ENCODE measurements at places on chromosomes 1 and 21.

DNA sequence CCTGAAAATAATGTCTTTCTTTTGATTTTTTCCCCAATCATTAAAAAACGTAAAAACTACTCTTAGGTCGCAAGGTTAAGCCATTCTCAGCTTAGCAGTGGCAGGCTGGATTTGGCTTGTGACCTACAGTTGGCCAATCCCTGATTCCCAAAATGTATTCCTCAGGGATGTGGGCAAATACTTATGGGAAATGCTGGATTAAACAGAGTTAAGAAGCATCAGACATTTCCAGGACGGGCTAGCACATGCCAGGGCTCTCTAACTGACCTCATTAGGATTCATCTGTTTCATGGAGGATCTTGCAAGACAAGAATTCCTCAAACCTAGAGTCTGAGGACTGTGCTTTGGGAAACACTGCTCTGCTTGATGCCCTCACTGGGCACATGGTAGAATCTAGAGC is 982 bp upstream of the IL24 start:
- no peak for DNase-seq

- DNase-seq = no peak
Measured at GRCh38 chr1:181674617-181675016, 191.3 kb downstream of the CACNA1E start.

- DNase-seq = no peak
Measured at GRCh38 chr1:118928739-118929554, 59.2 kb downstream of the TBX15 start.

GRCh38 chr1:183841550-183841949 is 36.6 kb downstream of the RGL1 start:
- DNase-seq = no peak

- no peak for DNase-seq
Measured at GRCh38 chr21:31710586-31710985, 21.3 kb downstream of the SCAF4 start.
